ENCODE measurements at places on chromosomes 4 and X. TPM values are rescaled to one million over a fixed set of nuclear protein-coding genes. Genes with fewer than 3 reads are reported as not detected.

PCDH19 gene
- 3.8 TPM for polyA plus RNA-seq

HNRNPDL gene
- 355 TPM for polyA plus RNA-seq

CHST7 gene
- polyA plus RNA-seq = 4.0 TPM

CT45A2 gene
- polyA plus RNA-seq = not detected

GUCY1A1 gene
- polyA plus RNA-seq = 11.1 TPM

PHEX gene
- 3.4 TPM for polyA plus RNA-seq

RAB9B gene
- 35.1 TPM for polyA plus RNA-seq

TDO2 gene
- 0.16 TPM for polyA plus RNA-seq

FAAH2 gene
- polyA plus RNA-seq = 0.92 TPM

CLDN2 gene
- 0.75 TPM for polyA plus RNA-seq

ADGRG2 gene
- polyA plus RNA-seq = 5.9 TPM

CCKAR gene
- polyA plus RNA-seq = not detected

RHOXF2 gene
- polyA plus RNA-seq = 0.09 TPM

H2BW1 gene
- not detected for polyA plus RNA-seq

NEIL3 gene
- 2.4 TPM for polyA plus RNA-seq

GYPA gene
- polyA plus RNA-seq = 3.9 TPM

GRCh38 chr4:152572417-152573086 is 36.7 kb upstream of the FBXW7 start:
- DNase-seq = no peak

DNA sequence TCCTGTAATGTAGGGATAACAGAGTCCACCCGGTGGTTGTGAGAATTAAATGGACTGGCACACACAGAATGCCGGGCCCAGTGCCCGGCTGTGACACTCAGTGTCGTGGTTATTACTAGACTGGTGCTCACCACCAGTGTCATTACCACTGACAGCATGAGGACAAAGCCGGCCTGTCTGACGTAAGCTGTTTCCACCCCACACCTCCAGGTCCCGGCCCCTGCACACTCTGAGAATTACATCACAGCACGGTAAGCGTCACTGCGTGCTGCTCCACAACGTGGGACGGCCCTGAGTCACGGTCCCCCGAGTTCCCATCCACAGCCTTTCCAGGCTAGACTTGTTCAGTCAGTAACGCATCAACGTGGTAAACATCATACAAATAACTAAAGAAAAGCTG is 22.9 kb downstream of the FAT1 start:
- no peak for DNase-seq

GRCh38 chrX:41621222-41621723 is 67.5 kb upstream of the GPR34 start:
- DNase-seq = no peak

GRCh38 chr4:38728631-38729141 is 54.1 kb downstream of the TLR10 start:
- DNase-seq = no peak

- no peak for DNase-seq
Measured at GRCh38 chr4:108227923-108228322, 59.2 kb upstream of the LEF1 start.

DNA sequence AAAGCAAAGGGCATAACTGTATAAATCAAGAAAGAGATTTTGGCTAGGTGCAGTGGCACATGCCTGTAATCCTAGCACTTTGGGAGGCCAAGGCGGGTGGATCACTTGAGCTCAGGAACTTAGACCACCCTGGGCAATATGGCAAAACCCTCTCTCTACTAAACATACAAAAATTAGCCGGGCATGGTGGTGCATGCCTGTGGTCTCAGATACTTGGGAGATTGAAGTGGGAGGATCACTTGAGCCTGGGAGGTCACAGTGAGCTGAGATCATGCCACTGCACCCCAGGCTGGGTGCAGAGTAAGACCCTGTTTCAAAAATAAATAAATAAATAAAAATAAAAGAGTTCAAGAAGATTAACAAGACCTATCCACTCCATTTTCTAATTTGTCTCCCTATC is 227.3 kb downstream of the SOWAHB start:
- DNase-seq = no peak

GRCh38 chr4:180811556-180811955 is 1431.6 kb upstream of the TENM3 start:
- no peak for DNase-seq

GRCh38 chrX:77953708-77954107 is 15.7 kb downstream of the PGAM4 start:
- DNase-seq = no peak

DNA sequence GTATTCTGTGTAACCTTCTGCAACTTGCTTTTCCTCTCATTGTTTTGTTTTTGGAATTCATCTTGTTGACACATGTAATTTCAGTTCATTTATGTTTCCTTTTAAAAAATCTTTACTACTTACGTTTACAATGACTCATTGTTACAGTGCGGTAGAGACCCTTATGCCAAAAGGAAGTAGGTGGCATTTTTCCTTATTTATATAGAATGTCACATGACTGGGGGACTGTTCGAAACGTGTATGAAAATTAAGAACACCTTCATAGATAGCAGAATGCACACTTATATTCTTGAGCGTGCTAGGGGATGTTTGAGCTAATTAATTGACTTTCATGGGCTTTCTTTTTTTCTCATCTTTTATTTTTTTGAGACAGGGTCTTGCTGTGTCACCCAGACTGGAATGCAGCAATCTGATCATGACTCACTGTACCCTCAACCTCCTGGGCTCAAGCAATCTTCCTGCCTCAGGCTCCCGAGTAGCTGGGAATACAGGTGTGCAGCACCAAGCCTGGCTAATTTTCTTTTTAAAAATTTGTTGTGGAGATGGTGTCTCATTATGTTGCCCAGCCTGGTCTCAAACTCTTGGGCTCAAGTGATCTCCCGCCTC is 7.3 kb downstream of the REPS2 start:
- no peak for DNase-seq

DNA sequence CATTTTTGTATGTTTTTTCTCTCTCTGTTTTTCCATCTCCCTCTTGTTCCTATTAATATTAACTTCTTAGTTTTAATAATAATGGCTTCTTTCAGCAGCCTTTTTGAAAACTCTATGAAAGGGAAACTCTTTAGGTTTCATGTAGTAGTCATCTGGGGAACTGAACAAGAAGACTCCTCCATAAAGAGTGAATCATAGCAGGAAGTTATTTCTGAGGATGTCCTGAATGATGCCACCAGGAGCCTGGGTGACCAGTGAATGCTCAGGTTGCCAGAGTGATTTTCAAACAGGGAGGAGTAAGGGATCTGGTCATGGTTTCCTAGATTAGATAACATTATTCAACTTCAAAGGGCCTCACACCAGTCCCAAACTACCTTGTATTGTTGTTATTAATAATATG is 212.8 kb upstream of the PDE5A start:
- no peak for DNase-seq

DNA sequence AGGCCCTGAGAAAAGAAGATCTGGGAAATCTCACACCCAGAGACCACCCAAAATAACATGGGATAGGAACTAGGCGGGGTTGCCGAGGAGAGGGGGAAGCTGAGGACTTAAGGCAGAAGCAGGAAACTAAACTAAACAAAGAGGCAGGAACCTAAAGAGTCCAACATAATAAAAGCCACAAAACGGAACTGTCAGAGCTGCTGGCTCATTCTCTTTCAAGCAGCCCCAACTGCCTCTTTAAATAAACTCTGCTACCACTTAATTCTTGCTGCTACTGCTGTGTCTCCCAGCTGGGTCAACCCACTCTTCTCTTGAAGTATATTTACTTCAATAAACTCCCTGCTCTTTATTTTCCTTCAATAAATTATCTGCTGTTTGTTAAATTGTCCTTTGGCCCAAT is 44.5 kb downstream of the MAGEB16 start:
- no peak for DNase-seq

DNA sequence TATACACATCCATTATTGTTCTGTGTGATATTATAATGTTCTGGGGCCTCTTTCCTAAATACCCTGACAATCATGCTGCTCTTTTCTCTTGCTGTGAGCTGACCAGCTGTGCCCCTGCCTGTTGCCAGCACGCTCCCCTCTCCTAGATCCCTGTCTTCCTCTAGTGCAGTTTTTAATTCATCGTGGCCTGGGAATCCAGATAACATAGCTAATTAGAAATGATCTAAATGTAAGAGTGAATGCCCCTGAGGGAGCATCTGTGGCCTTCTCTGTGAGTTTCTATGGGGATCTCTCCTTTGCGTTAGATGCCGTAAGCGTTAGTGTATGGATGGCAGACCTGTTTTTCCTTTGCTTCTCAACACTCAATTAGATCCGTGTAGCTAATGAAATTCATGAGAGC is 434.3 kb downstream of the SPRY1 start:
- DNase-seq = no peak

DNA sequence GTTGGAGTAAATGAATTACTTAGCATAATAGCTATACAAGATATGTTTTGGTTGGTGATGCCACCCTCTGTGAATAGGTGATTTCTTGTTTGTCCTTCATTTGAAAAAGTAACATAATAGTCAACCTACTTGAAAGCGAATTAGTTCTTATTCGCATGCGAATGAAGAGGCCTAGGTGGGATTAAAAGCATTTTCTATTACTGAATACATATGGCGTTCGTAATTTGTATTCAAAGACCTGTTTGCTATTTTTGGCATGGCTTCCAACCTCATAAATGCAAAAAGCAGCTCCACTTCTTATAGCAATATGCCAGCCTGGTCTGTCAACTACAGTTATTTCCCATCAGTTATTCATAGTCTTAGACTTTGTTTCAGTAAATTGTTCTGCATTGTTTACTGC is 261.3 kb downstream of the TENM3 start:
- DNase-seq = no peak

DNA sequence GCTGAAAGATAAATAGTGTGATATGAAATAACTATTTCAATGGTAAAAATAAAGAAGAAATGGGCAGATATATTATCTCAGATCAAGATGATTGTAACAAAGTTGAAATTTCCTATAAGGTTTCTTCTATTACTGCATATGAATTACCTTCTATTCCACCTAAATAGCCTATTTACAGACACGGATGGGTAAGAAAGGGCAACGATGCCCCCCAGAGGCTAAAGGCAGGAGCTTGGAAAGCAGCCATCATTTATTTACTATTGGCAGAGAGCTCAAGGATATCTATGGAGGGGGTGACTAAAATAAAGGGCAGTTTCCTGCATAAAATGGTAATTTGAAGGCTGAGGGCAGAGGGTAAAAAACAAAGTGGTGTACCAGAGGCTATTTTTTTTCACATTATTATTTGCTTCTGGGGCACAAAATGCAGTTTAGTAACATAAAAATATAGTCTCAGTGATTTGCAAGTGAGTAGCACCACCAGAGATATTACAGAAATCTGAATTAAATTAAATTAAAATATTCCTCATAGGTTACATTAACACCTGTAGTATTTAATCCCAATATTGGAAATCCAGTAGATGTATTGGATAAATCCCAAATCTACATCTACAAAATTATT is 123.1 kb downstream of the BTC start:
- no peak for DNase-seq

GRCh38 chr4:8427761-8428287 is 12.7 kb downstream of the ACOX3 start:
- no peak for DNase-seq

- DNase-seq = no peak
Measured at GRCh38 chr4:140027101-140027500, 126.9 kb downstream of the MAML3 start.

- DNase-seq = no peak
Measured at GRCh38 chr4:139658185-139658584, 7.4 kb upstream of the MGST2 start.

GRCh38 chrX:50402886-50403285 is 67.7 kb downstream of the DGKK start:
- no peak for DNase-seq

DNA sequence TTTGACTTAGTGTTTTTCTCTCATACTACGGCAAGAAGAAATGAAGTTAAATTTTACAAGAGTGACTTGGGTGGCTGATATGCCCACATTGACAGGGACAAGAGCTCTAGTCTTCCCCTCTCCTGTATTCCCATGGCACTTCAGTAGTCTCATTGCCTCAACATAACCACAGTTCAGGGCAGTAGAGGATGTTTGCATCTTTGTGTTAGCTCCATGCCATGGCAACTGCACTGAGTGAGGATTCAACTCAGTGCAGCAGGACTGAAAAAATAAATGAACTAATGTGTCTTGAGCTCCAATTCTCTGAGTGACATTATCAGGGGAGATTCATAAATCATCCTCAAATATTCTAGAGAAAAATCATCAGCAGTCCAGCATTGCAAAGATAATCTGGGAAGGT is 78.8 kb downstream of the TET2 start:
- no peak for DNase-seq

DNA sequence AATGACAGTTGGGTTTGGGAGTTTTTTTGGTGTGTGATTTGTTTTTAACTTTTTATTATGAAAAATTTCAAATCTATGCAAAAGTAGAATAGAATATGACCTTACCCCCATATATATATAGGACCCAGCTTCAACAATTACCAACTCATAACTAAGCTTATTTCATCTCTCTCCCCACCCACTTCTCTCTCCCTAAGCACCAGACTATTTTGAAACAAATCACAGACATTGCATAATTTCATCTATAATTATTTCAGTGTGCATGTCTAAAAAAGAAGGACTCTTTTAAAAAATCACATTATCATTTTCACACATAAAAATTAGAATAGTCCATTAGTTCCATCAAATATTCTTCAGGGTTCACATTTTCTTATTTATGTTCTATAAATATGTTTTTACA is 28.3 kb upstream of the NKX6-1 start:
- no peak for DNase-seq

DNA sequence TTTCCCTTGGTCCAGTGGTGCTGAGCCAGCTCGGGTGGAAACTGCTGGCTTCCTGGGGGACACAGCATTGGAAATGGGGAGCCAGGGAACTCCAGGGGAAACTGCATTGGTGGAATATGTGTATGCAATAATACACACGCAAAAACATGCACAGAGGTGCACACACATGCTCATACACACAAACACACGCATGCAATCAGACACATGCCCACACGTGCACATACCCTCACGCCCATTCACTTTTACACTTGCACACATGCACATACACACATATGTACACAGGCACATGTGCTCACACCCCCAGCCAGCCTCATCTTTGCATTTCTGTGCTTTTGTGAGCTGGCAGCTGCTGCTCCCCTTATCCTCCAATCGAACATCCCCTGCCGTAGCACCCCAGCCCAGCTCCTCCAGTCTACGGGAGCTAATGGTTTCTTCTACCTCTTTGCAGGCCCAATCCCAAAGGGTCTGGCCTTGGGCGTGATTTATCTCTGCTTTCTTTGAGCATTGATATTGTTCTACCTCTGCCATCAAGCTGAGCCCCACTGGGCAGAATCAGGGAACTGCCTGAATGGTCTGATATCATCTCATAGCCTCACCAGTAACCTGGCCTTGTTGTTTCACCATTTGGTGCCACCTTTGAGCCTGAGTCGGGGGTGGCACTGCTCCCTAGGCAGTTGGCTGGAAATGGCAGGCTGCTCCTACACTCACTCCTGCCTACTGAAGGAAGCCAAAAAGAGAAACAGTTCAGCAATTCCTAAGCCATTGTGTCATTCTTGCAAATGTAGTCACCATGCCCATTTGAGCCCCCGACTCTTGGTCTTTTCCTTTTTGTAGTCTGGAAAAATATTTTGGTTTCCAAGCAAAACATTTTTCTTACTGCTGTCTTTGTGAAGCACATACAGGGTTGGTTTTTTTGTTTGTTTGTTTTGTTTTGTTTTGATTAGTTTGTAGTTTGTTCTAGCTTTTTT is 104.4 kb upstream of the MAMLD1 start:
- DNase-seq = no peak

- DNase-seq = no peak
Measured at GRCh38 chr4:24743927-24744326, 51.4 kb upstream of the SOD3 start.
